ENCODE measurements at places on chromosomes 5 and 9.

GRCh38 chr5:134174841-134175839, 1.6 kb downstream of the SKP1 start:
- DNase-seq: no peak

DNA sequence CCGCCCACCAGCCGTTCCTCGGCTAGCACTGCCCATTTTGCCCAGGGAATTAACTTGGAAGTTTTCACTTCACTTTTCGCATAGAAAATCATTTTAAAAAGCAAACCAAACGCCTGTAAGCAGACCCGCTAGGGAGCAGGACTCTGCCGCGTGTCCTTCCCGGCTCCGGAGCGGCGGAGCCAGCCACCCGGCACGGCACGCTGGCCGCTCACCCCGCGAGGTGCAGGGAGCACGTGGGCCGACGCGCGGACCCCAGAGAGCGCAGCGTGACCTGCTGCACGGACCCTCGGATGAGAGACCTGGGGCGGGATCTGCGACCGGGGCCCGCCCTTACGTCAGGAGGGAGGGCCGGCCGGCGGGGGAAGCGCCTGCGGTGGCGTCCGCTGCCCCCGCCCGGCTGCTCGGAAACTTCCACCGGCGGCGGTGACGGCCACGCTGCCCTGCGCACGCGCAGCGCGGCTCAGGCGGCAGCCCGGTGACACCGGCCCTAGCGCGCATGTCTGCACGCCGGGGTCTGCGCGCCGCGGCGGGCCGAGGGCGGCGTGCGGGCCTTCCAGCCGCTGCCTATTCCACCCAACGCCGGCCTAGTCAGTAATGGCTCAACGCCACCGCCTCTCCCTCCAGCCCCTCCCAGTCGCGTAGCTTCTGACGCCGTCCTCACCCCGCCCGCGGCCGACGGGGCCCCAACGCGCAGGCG, 507 bp upstream of the TENT4A start:
- DNase-seq: peak; percentile 94

DNA sequence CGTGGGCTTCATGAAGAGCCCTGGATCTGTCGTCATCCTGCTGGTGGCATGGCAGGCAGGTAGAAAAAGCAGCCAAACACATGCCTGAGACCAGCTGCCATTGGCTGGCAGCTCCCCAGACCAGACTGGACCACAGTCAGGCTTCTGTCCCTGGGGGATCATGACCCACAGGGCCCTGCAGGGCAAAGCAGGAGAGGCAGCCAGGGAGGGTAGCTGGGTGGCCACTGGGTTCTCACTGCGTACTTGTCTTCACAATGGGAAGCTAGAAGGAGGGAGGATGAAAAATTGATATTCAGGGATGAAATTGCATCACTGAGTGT, 67.8 kb upstream of the GARNL3 start:
- no peak for DNase-seq

DNA sequence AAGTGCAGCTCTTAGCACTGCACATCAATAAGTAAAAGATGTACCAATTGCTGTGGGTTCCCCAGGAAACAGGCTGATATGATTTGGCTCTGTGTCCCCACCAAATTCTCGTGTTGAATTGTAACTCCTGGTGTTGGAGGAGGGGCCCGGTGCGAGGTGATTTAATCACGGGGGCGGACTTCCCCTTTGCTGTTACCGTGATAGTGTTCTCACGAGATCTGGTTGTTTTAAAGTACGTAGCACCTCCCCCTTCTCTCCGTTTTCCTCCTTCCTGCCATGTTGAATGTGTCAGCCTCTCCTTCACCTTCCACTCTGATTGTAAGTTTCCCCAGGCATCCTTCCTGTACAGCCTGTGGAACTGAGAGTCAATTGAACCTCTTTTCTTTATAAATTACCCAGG, 93.2 kb upstream of the ACTBL2 start:
- DNase-seq: no peak

GRCh38 chr5:96093890-96094381, 132.3 kb upstream of the ELL2 start:
- DNase-seq: peak; percentile 14

DNA sequence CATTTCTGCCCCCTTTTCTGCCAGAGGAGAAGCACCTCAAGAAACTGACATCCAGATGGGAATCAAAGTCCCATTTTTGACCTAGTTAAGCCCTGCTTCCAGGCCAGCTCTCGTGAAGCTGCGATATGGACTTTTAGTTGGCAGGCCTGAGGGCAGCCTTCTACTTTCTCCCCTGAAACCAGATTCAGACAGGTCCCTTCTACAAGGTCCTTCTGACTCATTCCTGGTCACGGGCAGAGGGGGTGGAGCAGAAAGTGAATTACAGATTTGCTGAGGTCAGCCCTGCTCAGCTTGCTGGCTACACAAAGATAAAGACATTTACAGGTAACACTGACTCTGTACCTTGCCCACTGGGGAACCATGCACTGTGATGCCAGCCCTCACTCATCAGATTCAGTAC, 52.8 kb upstream of the TUT7 start:
- DNase-seq: no peak

DNA sequence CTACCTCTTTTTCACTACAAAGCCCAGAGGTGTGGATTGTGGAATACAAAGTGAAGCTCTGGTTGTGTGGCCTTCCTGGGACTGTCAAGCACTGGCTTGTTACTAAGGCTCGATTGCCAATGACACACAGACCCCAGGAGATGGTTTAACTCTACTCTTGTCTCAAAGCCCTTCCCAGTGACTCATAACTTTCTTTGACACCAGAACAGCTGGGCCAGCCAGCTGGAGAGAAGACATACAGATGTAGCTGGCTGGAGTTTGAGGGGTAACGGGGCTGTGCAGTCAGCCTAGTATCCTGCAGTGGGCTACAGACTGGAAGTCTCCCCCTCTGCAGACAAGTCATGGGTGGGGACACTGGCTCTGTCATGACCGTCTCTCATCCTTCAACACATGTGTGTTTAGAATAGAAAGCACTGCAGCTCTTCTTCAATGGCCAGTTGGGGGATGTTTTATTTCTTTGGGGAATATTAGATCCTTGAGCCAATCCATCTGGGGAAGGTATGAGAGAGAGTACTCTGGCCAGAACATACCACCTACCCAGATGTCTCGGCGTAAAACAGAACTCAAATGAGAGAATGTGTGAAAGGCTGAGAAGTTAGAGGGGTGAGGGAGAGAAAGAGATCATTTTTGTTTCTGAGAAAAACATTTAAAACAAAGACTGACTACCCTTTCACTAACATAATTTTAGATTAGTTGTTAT, 53.3 kb downstream of the SEMA6A start:
- DNase-seq: no peak

GRCh38 chr9:113634596-113635515, 171.3 kb downstream of the RGS3 start:
- no peak for DNase-seq

DNA sequence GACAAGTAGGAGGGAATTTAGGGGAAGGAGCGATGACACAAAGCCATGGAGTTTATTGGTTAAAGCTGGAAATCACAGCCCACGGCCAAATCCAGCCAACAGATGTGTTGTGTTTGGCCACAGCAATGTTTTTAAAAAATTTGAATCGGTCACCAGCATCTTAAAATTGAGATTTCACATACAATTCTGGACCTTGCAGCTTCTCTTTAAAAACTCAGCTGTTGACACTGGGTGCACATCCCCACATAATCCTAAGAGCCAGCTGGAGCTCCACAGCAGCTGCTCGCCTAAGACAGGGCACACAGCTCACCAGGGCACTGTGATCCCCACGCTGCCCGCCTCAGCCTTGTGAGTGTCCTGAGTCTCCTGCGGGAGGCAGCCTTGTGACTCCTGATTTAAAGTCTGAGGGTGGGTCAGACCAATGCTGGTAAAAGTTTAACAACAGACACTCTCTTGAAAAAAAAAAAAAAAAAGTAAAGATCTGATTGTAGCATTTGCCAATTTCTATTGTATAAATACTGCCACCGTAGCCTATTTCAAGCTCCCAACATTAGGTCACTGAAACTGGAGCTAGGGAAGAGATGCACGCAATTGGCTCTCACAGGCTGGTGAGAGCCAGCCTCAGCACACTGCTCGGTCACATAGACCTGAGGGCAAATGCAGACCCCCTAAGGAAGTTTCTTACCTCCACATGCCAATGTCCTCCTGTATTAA, 124.8 kb downstream of the HSD17B3 start:
- no peak for DNase-seq

DNA sequence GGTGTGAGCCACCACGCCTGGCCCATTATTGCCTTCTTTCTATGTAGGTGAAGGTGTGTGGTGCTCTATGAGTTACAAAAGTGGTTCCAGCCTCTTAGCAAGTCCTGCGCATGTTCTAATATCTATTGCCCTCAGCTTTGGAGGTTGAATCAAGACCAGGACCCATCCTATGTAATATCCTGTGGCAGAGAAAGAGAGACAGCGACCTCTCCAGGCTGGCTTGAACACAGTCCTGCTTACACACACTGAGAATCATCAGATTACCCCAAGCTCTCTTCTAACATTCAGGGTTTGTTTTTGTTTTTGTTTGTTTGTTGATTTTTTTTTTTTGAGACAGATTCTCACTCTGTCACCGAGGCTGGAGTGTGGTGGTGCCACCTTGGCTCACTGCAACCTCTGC, 94.7 kb upstream of the OSMR start:
- no peak for DNase-seq

- DNase-seq: no peak
Observed at GRCh38 chr5:103290846-103291245, 32.3 kb downstream of the MACIR start.

GRCh38 chr9:100492952-100493351, 20.0 kb downstream of the TMEFF1 start:
- DNase-seq: no peak
